Omental fat pad (tissue), 4 donors: ENCODE measurements at places on chromosomes 1 and 21.

GRCh38 chr1:158819461-158820443, 11.4 kb upstream of the MNDA start:
- DNase-seq: no peak

DNA sequence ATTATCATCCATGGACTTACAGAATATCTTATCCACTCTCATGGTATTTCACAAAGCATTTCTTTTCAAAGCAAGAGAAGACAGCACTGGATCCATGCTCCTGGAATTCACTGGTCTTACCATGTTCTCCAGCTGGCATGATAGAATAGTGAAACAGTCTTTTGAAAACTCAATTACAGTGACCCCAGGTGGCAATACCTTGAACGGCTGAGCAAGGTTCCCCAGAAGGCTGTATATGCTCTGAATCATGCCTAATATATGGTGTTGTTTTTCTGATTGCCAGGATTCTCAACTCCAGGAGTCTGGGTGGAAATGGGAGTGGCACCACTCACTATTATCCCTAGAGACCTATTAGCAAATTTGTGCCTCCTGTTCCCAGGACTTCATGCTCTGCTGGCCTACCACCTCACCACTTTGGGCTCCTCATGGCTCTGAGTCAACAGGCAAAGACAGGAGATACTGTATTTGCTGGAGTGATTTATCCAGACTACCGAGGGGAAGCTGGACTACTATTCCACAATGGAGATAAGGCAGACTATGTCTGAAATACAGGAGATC, 87.6 kb downstream of the CATSPERE start:
- no peak for DNase-seq

DNA sequence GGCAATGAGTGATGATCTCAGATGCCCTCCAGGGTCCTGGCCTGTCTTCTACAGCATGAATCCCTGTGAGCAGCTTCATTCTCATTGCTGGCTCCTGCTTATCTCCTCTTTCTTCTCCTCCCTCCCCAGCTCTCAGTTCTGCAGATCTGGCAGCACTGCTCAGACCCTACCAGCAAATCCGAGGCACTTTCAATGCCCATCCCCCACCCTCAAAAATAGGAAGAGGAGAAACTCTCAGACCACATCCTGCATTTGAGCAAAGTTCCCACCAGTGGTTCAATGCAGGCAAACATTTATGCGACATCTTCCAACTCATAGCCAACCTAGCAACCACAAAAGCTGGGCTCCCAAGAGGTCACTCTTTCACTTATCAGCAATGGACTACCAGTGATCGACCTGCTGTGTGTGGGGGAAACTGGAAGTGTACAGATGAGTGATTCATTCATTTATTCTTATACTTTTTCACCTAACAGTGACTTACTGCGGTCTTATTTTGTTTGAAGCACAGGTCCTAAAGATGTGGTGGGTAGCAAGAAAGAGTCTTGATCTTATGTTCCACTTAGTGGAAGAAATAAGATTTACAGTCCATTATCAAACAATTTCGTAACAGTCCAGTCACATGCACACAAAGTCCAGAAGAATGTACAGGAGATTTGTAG, 5.8 kb upstream of the CHI3L2 start:
- DNase-seq: no peak

- DNase-seq: no peak
These were observed 29.1 kb downstream of the STPG1 start for GRCh38 chr1:24384251-24385090.

- peak; percentile 62 for DNase-seq
These were observed 120.2 kb upstream of the SLC45A1 start for GRCh38 chr1:8197493-8198282.

- DNase-seq: no peak
These were observed 41.6 kb upstream of the PADI1 start for GRCh38 chr1:17163371-17163770.
